ENCODE measurements at places on chromosomes 16 and 17.

DNA sequence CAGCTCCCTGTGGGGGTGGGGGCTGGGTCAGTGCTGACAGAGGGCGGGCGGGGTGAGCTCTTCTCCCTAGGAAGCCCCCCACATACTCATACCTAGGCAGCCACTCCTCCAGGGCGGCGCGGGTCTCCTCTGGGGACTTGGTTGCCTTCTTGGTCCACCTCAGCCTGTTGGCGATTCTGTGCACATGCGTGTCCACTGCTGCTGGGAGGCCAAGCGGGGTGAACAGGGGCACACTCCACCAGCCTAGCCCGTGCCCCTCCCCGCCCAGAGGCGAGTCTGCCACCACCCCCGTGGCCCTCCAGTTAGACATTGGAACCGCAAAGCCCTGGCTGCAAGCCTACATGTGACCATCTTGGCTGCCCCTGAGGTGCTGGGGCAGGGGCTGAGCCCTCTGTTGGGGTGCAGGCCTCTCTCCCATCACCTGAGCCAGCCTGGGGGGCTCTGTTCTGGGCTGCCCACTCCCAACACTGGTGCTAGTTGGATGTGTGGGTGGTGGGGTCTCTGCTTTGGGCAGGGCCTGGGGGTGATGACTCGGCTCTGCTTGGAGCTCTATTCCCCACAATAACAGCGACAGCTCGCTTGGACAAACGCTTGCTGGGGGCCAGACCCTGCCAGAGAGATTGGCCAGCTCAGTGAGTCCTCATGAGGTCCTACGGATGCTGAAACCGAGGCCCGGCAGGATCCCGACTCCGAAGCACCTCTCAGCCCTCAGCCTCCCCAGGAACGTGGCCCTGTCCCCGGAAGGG is 7.4 kb downstream of the NTHL1 start:
- no peak for DNase-seq

DNA sequence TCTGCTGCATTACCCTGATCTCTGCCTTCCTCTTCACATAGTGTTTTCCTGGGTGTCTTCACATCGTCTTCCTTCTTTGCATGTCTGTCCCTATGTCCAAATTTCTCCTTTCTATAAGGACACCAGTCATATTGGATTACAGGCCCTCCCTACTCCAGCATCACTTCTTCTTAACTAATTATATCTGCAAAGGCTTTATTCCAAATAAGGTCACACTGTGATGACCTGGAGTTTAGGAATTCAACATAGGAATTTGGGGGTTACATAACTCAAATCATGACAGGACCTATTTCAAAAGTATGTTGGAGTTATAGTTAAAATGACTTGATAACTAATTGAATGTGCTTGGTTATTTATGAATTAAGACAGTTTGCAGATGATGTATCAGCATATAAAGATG is 490.5 kb upstream of the ERCC4 start:
- no peak for DNase-seq

DNA sequence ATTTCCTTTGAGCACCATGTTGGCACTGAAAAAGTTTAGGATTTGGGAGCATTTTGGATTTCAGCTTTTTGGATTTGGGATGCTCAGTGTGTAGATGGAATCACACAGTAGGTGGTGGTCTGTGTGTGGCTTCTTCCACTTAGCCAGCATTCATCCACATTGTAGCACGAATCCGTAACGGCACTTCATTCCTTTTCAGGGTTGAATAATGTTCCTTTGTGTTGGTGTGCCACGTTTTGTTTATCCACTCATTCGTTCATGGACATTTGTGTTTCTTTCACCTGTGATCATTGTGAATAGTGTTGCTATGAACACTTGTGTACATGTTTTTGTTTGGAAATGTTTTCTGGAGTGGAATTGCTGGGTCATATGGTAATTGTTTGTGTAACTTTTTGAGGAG is 85.1 kb downstream of the RAP1GAP2 start:
- DNase-seq = no peak

DNA sequence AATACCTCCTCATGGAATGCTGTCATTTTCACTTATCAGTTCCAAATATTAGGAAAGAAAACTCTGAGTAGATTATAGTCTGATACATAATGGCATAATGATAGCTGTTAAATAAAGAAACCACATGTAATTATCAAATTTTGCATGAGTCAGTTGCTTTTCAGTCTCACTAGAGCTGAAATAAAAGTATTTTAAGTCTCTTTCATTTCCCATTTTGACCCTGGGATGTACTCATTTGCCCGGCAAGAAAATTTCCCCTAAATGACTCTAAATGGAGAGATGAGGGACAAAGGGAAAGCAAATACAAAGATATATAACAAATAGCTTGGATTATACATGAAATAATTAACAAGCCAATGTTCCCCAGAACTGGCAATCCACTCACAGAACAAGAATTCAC is 47.9 kb upstream of the CPHXL start:
- DNase-seq = no peak

- no peak for DNase-seq
Measured at GRCh38 chr16:75010427-75010826, 11.6 kb downstream of the ZNRF1 start.

GRCh38 chr16:4315186-4316107 is at the start of gene GLIS2:
GLIS2 (plus strand) TSS chr16:4316067; CDS start chr16:4332281, 16,214 bp downstream.
- DNase-seq = no peak

Measured in thymus (tissue), 14 donors.